ENCODE measurements at places on chromosomes 5 and 9.

DNA sequence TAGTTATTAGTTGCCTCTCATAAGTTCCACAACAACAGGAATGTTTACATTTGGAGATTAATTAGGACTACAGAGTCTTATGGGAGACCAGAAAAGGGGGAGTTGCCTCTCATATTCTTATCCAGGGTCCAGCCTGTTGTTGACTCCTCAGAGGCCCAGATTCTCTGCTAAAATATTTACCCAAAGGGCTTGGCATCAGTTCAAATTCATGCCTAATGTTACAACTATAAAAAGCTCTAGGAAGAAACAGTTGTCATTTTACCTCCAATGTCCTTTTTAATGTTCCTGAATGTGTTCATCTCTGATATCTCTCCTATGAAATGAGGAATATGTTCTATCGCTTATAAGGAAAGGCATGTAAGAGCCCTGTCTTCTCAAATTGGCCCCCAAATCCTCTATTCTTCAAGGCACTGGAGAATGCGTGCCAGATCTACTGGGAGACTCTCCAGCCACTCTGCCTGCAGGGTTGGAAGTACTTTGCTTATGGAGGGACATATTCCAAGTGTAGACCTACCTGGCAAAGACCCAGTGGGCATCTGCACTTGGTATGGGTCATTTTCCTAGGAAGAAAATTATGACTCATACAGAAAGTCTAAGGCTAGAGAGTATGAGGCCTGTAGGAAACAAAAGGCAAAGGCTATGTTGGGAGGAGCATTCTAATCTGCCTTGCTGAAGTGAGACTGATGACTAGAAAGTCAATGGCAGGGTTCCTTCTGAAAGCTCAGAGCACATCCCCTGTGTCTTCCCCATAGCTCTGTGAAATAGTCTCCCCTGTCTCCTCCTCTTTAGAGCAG lies 192.6 kb downstream of the ESM1 start:
- no peak for DNase-seq

- no peak for DNase-seq
These were observed 41.4 kb upstream of the PJA2 start for GRCh38 chr5:109451146-109451545.

GRCh38 chr5:90557871-90558270 lies 726 bp upstream of the ADGRV1 start:
- DNase-seq, result no peak

DNA sequence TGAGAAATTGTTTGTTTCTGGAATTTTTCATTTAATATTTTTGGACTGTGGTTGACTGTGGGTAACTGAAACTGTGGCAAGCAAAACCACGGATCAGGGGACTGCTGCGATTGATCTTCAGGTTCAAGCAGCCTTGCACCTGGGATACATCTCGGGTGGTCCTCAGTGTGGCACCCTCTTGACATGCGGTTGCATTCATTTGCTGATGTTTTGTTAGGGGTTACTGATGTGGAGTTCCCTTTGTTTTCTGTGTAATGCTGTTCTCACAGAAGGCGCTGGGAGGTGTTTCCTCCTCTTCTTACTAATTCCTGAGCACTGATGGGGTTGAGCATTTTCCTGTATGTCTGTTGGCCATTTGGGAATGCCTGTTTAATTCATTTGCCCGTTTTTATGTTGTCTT lies 60.4 kb downstream of the EHMT1 start:
- DNase-seq, result no peak

- no peak for DNase-seq
These were observed 11.2 kb downstream of the CDHR2 start for GRCh38 chr5:176560364-176560763.

DNA sequence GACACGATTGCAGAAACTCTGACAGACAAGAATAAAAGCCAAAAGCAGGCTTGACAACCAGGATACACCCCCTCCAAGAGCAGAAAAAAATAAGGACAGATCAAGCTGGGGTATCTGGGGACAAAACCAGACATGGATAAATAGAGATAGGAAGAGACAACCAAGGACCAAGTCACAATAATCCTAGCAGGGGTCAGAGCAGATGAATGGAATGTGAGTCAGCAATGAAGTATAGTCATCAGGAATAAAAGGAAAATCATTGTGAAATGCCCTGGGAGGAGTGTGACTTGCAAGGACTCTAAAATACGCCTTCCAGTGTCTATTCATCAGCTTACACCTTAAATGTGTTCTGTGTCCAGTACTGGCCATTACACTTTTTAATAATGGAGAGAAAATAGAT lies 206.8 kb downstream of the CAAP1 start:
- DNase-seq, result no peak

GRCh38 chr9:110922145-110922544 lies 116.1 kb downstream of the LPAR1 start:
- no peak for DNase-seq

DNA sequence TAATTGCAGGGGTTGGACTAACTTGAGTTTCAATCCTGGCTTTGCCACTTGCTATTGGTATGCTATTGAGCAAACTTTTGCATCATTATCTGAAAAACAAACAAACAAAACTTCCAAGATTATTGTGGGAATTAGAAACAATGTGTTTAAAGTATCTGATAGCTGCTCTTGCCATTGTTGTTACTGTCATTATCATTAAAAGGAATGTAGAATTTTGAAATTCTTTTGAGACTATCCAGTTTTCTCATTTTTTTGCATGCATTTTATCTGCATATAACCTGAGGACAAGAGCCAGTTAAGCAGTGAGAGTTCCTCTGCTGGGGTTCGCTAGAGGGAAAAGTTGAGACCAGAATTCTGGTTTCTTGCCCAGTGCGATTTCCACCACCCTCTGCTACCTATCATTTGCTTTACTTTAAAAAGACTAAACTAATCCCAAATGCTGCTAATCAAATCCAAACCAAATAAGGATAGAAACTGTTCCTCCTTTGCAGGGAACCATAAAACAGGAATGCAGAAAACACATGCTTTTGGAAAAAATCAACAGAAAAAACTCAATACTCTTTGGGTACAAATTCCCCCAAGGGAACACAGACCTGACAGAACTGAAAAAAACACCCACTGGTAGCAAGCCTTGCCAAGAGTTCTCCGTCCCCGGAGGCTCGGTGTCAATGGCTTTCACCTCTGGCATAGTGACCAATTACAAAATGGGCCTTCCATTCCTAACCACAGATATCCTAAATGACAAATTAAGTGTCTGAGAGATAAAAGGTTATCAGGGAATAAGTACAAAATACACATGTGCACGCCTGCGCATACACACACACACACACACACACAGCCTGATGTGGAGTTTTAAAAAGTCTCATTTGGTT lies 373.7 kb downstream of the ARL15 start:
- DNase-seq, result no peak

DNA sequence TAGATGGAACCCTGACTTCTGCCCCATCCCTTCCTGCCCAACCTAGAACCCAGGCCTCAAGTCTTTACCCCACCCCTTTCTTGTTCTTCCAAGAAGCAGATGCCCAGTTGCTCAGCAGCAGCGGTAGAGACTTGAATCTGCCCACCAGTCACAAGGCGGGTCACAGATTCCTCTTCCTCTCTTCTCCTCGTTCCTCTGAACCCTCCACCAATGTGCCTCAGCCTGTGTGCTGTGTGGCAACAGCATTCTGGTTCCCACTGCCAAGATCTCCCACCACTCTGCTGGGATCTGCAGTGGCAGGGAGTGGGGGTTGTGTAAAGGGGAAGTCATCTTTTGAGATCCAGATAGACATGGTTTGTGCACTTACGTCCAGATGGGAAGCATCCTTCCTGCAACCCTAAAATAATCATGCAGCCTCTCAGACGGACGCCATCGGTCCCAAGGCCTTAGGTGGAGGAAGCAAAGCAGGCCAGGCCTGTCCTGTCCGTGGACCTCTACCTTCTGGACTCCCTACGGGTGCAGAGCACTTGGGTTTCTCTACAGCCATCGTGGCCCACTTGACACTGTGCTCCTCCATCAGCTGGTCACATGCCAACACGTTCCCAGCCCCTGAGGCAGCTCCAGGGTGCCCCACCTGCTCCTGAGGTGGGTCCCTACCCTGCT lies 7.7 kb upstream of the RPL26L1 start:
- DNase-seq, result no peak

GRCh38 chr5:5497152-5497788 lies 74.8 kb downstream of the ICE1 start:
- DNase-seq, result no peak

- DNase-seq, result no peak
These were observed 26.3 kb downstream of the MAML1 start for GRCh38 chr5:179758955-179759354.

All from T-helper 22 cell (primary cell).